MG63 (cell line): ENCODE measurements at places on chromosomes 2 and 18. TPM values are rescaled to one million over a fixed set of nuclear protein-coding genes. Genes with fewer than 3 reads are reported as not detected.

PROM2 gene
- 2.0 and 2.3 TPM in 2 replicates for total RNA-seq

WDR35 gene
- 4.4 and 6.4 TPM in 2 replicates for total RNA-seq

SIX2 gene
- total RNA-seq = 5.2 and 14.0 TPM in 2 replicates

ABCA12 gene
- total RNA-seq = not detected in 2 replicates

MAL gene
- not detected in 2 replicates for total RNA-seq

CDH19 gene
- not detected in 2 replicates for total RNA-seq

SPDYA gene
- total RNA-seq = not detected in 2 replicates

RGPD3 gene
- 0.07 TPM in 2 replicates for total RNA-seq

GRCh38 chr2:207734264-207734635 lies 22.8 kb downstream of the CCNYL1 start:
- DNase-seq = no peak

DNA sequence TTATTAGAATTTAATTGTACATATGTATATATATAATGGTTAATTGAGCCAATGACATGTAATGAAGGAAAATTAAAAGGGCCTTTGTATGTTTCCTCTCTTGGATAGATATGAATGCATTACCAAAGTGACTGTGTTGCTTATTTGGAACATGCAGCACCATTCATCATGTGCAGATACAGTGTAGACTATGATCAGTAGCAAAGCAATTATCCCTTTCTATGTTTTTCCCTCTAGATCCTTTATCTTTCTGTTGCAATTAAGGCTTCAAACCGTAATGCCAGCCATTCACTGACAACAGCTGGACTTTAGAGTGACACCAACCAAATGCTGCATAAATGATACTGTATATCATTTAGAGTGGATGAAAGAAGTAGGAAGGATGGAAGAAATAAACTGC lies 565.2 kb downstream of the NRXN1 start:
- no peak for DNase-seq

- no peak for DNase-seq
These were observed 28.0 kb downstream of the LDLRAD4 start for GRCh38 chr18:13246591-13246990.

GRCh38 chr2:73218298-73218697 lies 4.3 kb downstream of the SMYD5 start:
- peak; percentile 80 for DNase-seq

DNA sequence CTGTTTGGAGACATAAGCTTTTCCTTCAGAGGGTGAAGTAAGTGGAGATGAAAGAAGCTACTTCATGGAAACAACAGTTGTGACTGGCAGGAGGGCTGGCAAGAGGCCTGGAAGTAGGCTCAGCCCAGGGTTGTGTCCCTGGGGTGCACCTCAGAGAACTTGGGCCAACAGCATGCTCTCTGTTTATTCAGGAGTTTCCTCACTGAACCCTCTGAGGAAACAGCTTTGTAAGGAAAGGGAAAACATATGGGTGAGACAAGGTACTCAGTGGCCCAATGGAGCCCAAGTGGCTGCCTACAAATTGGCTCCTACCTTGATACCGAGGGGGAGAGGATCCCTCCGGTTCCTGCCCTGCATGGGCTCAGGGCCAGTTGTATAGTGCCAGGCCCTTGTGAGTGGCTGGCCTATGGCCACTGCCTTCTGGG lies 115.5 kb upstream of the ITGA6 start:
- peak; percentile 73 for DNase-seq

DNA sequence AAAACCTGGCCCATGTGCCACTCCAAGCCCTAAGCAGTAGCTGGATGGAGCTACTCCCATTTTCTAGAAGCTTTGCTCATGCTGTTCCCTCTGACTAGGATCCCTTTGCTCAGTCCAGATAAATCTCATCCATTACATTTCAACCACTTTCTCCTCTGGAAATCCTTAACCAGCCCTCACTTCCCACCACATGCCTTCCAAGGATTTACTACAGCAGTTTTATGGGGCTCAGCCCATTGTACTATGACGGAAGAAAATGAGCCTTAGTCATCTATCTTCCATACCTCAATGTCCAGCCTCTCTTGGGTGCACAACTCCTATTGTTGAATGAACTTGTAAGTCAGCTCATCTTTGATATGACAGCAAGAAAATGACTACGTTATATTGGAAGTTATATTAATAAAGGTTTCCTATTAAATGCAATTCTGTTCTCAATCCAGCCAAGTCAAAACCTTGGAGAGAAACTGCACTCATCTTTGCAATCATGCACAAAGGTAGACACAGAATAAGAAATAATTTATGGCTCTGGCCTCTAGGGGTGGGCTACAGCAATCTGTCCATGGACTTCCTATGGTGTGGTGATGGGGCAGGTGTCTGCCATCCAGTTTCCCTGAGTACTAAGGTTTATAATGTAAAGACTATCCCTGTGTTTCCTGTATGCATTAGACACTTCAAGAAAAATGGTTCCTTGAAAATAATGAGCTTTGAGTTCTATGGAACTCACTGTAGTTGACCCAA lies 3.4 kb downstream of the B4GALT6 start:
- no peak for DNase-seq

GRCh38 chr2:33136056-33136455 lies 189.3 kb downstream of the LTBP1 start:
- no peak for DNase-seq

GRCh38 chr18:58407649-58408407 lies 221.1 kb downstream of the ALPK2 start:
- DNase-seq = no peak

DNA sequence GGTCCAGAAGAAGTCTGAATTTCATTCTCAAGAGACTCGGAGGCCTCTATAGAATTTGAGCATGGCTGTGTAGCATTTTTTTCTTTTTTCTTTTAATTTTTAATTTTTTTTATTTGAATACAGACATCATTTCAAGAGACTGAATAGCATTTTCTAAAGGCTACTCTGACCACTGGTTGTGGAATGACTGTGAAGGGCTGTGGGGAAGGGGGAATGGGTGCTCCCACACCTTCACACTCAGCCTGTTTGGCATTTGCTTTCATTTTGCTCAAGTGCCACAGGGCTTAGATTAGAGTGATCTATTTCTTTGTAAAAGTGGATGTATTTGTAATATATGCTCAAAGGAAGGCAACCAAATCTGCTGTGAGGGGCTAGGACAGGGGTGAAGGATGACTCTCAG lies 142.0 kb upstream of the SPOPL start:
- DNase-seq = no peak

GRCh38 chr2:129253461-129253812 lies 726.0 kb upstream of the RAB6C start:
- no peak for DNase-seq

DNA sequence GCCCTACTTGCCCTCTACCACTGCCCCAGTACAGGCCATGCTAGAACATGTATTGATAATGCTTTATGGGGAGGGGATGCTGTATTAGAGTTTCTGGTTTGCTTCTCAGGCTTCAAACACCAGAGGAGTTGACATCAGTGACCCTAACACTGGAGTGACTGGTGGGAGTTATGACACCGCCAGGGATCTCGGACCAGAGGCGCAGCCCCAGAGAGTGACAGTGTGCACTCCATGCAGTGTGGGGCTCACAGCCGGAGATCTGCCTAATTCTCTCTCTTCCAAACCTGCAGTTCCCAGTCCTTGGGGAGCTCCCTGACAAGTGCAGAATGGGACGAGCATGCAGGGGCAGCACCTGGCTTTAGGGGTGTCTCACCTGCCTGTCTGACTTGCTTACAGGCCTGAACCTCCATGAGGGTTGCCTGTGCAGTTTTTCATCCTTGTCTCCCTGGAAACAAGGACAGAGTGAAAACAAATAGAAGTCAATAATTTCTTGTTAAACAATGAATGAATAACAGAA lies 244.9 kb upstream of the MYT1L start:
- no peak for DNase-seq

GRCh38 chr2:170824526-170825015 lies 7.9 kb downstream of the GAD1 start:
- DNase-seq = peak; percentile 26

GRCh38 chr2:44560352-44560751 lies 198.6 kb downstream of the CAMKMT start:
- no peak for DNase-seq

DNA sequence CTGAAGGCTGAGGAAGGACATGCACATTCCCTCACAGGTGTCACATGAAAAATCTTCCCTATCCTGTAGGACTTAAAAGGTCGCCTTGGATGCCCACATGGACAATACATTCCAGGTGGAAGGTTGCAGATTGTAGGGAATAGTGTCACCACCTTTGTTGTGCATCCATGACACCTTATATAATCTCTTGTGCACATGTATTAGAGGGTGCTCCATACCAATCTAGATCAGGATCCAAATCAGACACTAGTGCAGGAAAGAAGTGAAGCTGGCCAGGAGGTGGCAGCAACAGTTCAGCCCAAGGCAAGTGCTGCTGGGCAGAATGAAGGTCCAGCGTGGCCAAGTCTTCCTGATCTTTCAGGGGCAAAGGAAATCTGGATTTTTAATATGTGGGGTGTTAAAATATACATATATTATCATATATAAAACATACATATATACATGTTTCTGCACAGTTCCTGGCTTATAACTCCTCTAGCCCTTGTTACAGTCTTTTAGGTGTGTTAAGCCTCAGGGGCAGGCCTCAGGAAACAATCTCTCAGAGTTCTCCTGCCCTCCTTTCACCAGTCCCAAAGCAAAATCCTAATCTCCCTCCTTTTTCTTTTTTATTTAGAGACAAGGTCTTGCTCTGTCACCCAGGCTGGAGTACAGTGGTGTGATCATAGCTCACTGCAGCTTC lies 16.6 kb downstream of the NIF3L1 start:
- DNase-seq = peak; percentile 67

DNA sequence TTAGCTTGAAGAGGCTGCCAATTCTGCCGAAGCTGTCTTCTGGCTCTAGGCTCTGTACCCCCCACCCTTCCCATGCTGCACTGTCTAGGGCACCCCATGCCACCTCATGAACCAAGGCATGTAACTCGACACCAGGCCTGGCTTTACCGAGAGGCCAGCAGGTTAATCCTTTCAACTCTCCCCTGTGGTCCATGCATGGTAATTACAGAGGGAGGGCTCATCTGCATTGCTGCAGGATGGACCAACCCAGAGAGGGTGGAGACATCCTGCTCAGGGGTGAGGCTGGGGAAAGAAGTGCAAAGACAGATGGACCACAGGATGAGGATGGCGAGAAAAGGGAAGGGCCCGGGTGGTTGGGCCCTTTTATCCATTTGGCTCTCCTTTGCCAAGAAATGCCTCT lies 65.8 kb downstream of the KCTD1 start:
- peak; percentile 59 for DNase-seq

DNA sequence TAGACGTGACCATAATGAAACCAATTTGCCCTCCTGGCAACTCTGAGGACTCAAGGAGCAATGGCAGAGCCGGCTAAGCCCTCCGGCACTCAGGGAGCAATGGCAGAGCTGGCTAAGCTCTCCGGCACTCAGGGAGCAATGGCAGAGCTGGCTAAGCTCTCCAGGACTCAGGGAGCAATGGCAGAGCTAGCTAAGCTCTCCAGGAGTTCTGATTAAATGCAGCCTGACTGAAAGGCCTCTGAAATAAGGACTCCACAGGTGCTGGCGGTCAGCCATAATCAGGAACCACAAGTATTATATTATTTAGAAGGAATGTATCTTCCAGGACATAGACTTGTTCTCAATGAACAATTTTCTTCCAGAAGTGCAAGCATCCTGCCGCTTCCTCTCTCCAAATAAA lies 65.2 kb downstream of the C2orf76 start:
- peak; percentile 8 for DNase-seq
